ENCODE measurements at places on chromosomes 12 and 14.

- DNase-seq = no peak
Observed at GRCh38 chr14:103543140-103543539, 14.1 kb downstream of the TRMT61A start.

- peak; percentile 6 for DNase-seq
Observed at GRCh38 chr12:108063192-108063591, 65.9 kb upstream of the WSCD2 start.

DNA sequence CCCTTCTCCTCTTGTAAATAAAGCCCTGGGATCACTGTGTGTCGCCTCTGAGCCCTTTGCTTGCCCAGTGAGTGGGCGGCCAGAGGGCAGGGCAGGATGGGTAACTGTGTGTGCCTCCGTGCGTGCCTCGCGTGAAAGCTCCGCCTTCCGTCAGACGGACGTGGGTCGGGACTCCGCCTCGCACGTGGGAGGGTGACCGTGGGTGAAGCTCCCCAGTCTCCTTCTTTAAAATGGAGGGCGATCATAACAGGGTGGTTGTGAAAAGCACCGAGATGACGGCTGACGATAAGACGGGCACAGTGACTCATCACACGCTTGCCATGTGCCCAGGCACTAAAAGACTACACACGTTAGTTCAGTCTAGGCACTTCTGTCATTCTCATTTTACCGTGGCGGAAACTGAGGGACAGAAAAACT is 9.2 kb downstream of the PHB2 start:
- peak; percentile 94 for DNase-seq

- DNase-seq = no peak
Observed at GRCh38 chr12:28700161-28700560, 448.9 kb upstream of the FAR2 start.

DNA sequence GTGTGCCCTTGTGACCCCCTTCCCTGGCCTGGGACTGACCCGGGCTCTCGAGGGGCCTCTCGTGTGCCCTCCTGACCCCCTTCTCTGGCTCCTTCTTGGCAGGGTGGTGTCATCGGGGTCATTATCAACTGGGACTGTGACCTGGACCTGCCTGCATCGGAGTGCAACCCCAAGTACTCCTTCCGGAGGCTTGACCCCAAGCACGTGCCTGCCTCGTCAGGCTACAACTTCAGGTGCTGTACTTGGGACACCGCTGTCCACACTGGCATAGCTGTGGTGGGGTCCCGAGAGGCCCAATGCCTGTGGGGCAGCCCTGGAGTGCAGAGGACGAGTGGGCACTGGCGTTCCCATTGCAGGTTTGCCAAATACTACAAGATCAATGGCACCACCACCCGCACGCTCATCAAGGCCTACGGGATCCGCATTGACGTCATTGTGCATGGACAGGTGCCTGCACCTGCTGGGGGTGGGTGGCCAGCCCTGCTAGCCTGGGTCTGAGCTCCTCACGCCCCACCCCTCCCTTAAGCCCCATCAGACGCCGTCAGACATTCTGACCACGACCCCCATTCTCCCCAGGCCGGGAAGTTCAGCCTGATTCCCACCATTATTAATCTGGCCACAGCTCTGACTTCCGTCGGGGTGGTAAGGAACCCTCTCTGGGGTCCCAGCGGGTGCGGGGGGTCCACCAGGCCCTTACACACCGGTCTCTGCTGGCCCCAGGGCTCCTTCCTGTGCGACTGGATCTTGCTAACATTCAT is 2.5 kb downstream of the P2RX2 start:
- DNase-seq = no peak

DNA sequence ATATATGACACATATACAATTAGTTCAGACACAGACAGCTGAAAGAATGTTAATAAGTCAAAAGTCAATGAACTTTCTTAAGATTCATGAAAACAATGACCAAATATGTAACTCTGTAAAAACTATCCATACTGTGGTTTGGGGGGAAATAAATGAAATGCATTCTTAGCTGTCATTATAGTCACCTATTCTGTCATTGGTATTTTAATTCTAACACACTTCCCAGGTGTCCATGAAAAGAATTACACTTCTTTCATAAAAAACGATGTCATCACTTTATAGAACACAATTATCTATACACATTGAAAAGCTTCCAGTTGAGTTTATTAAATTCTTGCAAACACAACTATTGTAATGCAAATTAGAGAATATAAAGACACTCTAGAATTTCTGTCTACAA is 35.8 kb downstream of the PPFIA2 start:
- DNase-seq = no peak

GRCh38 chr12:26748412-26748740 is 84.6 kb downstream of the ITPR2 start:
- no peak for DNase-seq

GRCh38 chr12:13283867-13284266 is 87.3 kb downstream of the EMP1 start:
- DNase-seq = no peak

DNA sequence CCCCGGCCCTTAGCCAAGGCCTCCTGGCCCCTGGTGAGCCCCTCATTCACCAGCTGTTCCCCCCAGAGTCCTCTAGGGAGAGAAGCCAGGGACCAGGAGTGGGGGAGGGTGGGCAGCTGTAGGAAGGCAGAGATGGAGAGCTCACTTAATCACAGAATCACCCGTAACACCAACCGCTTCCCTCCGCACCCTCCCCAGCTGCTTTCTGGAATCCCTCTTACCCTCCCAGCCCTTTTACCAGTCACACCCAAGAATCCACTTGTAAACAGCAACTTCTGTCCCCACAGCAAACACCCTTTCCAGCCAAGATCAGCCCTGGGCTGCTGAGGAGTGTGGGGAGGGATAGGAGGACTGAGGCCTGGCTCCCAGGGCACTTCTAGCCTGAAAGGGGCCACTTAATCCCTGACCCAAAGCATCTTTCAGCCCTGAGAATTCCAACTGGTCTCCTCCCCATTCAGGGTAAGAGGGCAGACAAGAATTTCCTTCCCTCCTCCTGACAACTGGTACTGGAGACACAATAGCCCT is 18.8 kb downstream of the NCKAP5L start:
- no peak for DNase-seq

- no peak for DNase-seq
Observed at GRCh38 chr14:92389598-92390158, 66.7 kb downstream of the SLC24A4 start.

DNA sequence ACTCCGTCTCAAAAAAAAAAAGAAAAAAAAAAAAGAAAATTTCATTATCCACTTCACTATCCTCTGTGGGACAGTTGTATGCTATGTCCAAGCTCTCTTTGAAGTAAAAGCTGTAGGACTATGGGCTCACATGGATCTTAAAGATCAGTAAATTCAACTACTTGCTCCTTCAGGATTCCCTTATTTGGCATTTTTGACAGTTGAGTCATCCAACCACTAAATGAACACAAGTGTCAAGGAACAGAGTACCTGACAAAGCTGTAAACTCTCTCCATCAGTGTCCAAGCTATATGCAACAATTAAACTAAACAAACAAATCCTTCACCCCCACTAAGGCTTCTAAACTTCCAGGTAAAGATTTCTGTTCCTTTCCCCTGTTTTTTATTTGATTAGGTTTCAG is 177.0 kb downstream of the CEP128 start:
- no peak for DNase-seq

DNA sequence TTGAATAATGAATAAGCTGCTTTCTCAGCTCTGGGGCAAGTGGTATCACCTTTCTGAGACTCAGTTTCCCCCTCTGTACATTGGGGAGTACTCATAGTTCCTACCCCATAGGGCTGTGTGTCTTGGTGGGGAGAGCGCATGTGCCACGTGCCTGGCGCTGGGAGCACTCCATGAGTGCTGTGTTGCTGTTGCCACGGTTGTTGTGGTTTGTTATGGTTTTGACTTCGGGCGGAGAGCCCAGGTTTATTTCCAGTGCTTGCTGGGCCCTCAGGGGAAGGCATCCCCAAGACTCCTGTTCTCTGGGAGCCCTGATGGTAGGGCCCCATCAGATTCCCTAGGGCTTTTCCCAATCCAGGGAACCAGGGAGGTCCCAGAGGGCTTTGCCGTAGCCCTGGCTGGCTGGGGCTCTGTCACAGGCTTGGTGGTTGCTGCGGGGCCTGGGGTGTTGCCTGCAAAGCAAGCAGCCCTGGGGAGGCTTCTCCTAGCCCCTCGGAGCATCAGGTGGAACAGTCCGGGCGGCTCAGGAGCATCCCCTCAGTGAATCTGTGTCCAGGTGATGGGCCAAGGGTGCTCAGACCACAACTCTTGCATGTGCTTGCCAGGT is 18.6 kb downstream of the SH2B3 start:
- no peak for DNase-seq

DNA sequence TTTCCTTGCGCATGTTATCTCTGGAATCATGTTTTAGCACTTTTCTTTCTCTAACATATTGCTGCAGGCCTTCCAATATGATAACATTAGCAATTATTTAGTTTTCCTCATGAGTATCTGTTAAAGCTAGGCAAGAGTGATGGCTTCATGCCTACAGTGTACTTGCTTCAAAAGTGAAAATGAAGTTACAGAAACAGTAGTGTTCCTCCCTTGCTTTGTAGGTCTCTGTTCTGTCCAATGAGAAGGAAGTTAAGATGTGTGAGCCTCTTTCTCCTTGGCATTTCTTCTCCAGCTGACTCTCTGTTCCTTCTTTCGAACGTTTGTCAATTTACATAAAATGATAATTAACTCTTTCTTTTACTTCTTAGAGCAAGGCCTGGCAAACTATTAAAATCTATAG is 22.2 kb downstream of the LRRIQ1 start:
- DNase-seq = no peak

DNA sequence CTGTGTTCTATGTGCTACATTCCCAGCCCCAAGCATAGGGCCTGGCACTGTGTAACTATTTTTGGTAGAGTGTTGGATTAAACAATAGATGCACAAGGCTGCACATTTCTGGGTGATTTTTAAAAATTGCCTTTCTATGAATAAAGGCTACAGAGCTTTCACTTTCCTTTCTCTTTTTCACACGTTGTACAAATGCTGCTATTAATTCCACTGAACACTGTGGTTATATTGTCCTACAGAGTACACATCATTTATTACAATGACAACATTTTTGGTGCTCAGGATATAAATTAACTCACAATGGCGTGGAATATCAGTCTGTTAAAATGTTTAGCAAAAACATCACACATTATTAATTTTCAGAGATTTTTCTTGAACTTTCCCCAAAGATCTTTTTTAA is 3.6 kb upstream of the EML1 start:
- DNase-seq = no peak

DNA sequence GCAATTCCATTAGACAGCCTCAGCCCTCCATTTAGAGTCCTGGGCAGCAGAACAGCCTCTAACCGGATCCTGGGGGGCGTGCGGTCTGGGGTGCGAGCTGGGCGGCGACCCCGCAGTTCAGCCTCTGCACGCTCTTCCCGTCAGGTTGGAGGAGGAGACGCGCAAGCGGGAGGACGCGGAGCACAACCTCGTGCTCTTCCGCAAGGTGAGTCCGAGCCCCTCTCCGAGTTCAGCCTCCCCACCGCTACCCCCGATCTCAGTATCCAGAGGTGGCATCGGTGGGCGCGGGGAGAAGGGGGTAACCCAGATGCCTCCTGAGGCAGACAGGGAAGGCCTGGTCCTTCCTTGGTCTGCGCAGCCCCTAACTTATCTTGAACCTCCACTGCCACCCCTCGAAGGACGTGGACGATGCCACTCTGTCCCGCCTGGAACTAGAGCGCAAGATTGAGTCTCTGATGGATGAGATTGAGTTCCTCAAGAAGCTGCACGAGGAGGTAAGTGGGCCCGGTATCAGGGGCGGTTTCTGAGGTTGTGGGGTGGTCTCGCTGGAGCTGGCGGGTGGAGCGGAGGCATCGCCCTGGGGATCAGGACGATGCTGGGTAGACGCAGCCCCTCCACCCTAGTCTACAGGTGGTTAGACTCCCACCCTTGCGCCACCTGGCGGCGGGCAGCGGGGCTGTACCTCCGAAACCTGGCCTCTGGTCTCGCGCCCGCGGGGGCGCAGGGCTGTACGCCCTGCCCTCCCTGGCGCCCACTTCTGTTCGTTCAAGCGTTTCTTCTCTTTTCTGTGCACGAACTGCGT is 1.3 kb downstream of the PRPH start:
- peak; percentile 72 for DNase-seq

DNA sequence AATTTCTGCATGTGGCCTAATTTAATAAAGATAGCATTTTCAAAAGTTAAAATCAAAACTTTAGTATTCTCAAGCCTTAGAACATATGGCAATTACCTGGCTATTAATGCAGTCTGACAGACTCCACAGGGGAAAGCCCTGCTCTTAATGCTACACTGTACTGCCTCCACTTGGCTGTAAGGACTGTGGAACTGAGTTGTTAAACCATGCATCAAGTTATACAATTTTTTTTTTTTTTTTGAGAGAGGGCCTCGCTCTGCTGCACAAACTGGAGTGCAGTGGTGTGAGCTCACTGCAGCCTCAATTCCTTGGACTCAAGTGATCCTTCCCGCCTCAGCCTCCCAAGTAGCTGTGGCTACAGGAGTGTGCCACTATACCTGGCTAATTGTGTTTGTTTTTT is 19.0 kb upstream of the NDUFA12 start:
- DNase-seq = no peak

DNA sequence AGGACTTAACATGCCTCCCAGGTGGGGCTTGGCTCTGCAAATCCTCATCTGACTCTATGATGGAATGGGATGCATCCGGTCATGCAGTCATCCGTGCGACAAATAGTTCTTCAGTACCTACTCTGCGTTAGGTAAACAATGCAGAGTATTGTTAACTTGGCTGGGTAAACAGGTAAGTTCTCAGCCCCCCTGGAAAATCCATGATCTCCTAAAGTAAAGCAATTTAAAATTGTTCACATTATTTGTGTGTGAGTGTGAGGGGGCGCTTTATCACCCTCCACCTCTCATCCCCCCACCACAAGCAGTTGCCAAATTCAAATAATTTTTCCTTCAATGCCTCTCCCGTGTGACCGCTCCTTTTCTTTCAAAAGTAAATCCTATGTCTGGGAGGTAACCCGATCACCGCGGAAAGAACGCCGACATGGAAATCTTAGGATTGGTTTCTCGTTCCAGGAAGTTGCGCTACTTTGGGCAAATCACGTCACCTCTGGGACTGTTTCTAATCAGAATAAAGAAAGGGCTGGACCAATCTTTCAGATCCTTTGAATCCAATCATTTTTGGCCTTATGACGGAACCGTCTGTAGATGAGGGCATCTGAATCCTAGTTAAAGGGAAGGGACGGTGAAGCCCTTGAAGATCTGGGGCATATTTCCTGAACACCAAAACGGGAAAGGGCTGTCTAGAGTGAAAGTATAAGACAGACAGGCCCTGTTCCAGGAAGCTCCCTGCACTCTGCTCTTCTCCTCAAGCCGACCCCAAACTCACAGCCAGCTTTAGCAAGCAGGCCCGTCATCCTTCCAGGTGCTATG is 44.0 kb upstream of the SINHCAF start:
- no peak for DNase-seq

- DNase-seq = no peak
Observed at GRCh38 chr12:131535779-131536178, 175.1 kb upstream of the SFSWAP start.

GRCh38 chr12:52197371-52198231 is 5.8 kb upstream of the KRT80 start:
- no peak for DNase-seq
